H9 (cell line): ENCODE measurements at places on chromosomes 16 and 17. TPM values are rescaled to one million over a fixed set of nuclear protein-coding genes. Genes with fewer than 3 reads are reported as not detected.

DNA sequence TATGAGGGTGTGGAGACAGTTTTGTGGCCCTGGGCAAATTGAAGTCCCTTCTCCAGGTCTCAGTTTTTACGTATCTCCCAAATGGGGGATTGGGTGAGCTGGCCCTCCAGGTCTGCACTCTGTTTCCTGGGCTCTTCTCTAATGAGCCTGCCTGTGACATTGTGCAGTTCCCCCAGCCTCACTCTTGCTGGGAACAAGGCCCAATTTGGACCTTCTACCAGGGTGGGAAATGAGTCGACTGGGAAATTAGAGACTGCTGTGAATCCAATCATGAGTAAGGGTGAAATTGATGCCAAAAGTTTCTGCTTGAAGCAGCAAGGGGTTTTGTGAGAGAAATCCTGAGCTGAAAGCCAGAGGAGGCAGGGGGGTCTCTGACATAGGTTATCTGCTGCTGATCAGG is 71.5 kb upstream of the KSR1 start:
- no peak overlapping the region for H3K27ac ChIP-seq
- no peak overlapping the region for H3K4me3 ChIP-seq
- DNase-seq, result no peak
- H3K36me3 ChIP-seq, result no peaks in the 10 kb centered on the region
- no peaks in the 10 kb centered on the region for H3K4me1 ChIP-seq
- H3K27me3 ChIP-seq, result no peaks in the 10 kb centered on the region

GRCh38 chr17:17849845-17850373 is 13.1 kb upstream of the SREBF1 start:
- no peaks in the 10 kb centered on the region; the same call in 1 of the 2 replicates for H3K4me1 ChIP-seq
- no peak overlapping the region for H3K4me3 ChIP-seq

- no peak overlapping the region; the same call in 2 of the 3 replicates for H3K4me3 ChIP-seq
- no peaks in the 10 kb centered on the region for H3K27me3 ChIP-seq
- DNase-seq, result peak; percentile 65
- H3K4me1 ChIP-seq, result peaks cover 7% of the 10 kb centered on the region; the same call in 1 of the 2 replicates
Observed at GRCh38 chr16:5228369-5228768, 130.8 kb upstream of the EEF2KMT start.

GRCh38 chr17:7717756-7718350 is 309 bp downstream of the DNAH2 start:
- DNase-seq, result peak; percentile 31
- no peak overlapping the region for H3K27ac ChIP-seq
- H3K36me3 ChIP-seq, result no peaks in the 10 kb centered on the region
- no peaks in the 10 kb centered on the region; the same call in 1 of the 2 replicates for H3K27me3 ChIP-seq
- peaks cover 4% of the 10 kb centered on the region; the same call in 1 of the 2 replicates for H3K4me1 ChIP-seq

The KRT20 gene
- total RNA-seq, result not detected in 2 replicates
